CD4-positive, alpha-beta T cell treated with Interleukin-15 for 4 hours (primary cell): ENCODE measurements at places on chromosomes 1 and 21.

GRCh38 chr21:27265949-27266348 lies 299.1 kb upstream of the ADAMTS5 start:
- DNase-seq, result no peak

DNA sequence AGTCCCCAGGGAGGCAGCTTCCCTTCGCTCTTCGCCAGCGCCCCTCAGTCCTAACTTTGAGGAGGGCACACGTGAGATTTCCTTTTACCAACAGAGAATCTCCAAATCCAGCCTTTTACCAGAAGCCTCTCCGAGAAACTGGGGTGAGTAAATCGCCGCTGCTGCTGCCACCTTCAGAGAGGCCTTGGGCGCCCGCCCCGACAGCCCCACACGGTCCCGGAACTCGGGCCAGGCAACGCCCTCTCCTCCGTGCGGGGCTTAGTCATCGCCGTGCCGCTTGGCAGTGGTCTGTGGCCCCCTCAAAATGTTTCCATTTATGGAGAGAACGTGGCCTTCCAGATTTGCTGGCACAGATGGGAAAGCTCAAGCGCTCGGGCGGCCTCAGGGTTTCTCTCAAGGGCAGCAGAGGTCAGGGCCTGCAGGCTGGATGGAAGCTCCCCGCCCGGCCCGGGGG lies 41.4 kb upstream of the COL6A2 start:
- no peak for DNase-seq

DNA sequence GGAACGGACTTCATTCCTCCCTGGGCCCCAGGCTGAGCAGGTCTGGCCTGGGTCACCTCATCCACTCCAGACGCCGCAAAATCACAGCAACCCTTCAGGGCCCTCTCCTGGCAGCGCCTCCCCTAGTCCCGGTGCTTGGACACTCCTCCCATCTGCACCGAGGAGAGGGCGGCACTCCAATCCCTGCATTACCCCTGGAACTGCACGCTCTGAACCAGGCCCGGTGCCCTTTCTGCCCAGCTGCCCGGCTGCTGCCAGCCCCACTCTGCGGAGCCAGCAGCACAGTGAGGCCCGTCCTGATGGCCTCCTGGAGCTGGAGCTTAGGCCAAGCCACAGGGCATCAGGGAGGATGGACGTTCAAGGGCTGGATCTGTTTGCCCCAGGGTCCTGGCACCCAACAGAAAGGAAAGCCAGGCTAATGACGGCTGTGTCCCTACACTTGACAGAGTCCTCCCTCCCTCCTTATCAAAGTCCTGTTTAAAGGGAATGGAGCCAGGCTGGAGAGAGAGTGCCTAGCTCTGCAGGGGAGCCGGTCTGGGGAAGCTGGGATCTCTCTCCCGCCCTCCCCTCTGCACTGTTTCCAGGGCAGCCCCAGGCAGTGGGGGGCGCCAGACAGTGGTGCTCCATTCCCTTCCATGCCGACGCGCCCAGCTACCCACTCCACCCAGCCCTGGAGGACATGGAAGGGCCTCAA lies 12.7 kb downstream of the COL6A2 start:
- no peak for DNase-seq

GRCh38 chr1:173012126-173012525 lies 38.6 kb downstream of the TNFSF18 start:
- DNase-seq, result no peak

- DNase-seq, result no peak
Measured at GRCh38 chr1:61274939-61275338, 192.6 kb downstream of the NFIA start.

GRCh38 chr1:24185076-24185475 lies 2.0 kb downstream of the IFNLR1 start:
- no peak for DNase-seq

DNA sequence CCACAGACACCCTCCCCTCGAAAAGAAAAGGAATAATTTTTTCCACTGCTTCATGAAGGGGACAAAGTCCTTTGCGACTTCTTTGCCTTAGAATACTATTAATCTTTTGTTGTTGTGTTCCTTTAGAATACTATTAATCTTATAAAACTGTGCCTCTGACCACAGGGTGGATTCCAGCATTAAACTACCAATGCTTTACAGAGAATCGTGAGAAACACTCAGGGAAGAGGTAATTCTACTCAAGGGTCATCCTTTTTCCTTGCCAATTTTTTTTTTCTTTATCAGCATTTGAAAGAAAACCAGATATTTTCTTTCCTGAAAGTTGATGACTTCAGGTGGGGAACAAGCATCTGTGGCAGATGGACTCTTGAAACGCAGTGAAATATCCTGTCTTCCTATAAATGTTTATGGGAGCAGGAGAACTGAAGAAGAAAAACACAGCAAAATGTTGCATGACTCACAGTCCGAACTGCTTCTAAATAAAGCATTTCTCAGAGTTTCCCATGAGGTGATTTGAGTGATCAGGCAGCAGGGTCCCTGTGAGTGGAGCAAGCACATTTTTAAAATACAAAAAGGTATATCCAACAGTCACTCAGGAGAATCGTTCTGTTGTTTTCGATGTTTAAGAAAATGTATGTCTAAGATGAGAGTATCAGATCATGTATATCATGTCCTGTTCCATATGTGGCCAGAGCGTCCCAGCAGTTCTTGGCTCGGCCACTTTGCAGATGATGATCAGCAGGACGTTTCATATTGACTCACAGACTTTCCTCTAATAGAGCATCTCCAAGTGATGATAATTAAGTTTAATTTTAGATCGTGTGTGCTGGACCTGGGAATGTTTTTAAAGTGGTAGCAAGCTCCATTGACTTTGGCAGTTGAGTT lies 154.2 kb upstream of the RUNX1 start:
- no peak for DNase-seq

DNA sequence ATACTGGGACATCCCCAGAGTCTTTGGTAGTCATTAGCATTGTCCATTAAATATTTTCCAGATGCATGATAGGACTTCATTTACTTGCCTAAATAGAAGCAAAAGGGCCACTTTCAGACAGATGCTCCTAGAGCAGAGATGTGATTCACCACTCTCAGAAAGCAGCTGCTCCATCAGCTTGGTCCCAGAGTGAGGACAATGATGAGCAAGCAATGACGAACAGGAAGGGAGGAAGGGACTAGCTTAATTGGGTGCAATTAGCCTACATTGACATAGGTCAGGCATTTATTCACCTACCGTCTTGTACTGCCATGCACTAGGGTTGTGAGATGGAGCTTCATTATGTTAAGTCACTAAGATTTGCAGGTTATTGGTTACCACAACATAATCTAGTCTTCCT lies 85.1 kb upstream of the PLXNA2 start:
- no peak for DNase-seq

- no peak for DNase-seq
Measured at GRCh38 chr1:167650269-167651160, 20.5 kb downstream of the RCSD1 start.

DNA sequence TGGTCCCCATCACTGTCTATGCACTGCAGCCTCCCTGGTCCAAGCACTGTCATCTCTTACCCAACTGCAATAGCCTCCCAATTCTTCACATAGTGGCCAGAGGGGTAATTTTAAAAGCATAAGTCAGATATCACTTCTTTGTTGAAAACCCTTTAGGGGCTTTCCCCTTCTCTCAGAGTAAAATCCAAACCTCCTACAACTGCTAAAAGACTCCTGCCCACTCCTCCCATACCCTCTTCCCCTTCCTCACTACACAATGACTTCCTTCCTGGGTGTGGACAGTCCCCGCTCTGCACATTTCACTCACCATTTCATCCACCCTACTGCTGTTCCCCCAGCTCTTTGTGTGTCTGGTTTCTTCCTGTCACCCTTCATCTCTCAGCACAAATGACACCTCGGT lies 8.3 kb downstream of the MCOLN2 start:
- DNase-seq, result no peak

- DNase-seq, result no peak
Measured at GRCh38 chr21:26448751-26449150, 124.3 kb downstream of the CYYR1 start.

DNA sequence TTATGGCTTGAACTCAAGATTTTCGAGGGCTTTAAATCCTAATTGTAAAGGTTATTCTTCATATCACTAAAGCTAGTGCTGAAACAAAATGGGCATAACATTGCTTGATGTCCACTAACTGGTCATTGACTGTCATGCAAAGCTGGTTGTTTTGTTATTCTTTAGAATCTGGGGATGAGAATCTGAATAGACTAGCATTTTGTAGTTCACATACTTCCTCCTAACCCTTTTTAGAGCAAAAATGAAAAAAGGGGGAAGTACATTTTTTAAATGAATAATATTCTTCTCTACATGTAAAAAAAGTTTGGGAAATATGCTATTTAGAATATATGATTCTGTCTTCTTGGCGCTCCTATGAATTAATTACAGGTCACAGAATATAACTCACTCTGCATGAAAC lies 72.2 kb upstream of the HMCN1 start:
- no peak for DNase-seq

GRCh38 chr1:204736836-204737235 lies 51.3 kb upstream of the LRRN2 start:
- no peak for DNase-seq

- peak; percentile 27 for DNase-seq
Measured at GRCh38 chr21:37219761-37220432, 47.2 kb downstream of the VPS26C start.

DNA sequence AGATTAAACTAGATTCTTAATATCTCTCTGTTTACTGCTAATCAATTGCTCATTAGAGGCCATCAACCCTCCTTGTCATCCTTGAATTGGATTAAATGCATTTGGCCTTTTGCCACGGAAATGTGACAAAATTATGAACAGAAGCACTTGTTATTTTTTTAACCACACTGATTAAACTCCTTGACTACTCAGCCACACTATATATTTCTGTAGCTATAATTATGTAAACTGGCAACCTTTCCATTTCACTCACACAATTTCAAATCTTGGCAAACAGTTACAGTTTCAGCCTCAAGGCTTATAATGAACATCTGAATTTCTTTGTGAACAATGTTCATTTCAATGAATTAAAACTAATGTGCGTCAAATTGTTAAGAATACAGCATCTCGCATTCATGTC lies 10.1 kb downstream of the ADAMTS5 start:
- no peak for DNase-seq

- no peak for DNase-seq
Measured at GRCh38 chr1:168942165-168942564, 164.3 kb upstream of the ATP1B1 start.

GRCh38 chr1:10108134-10108663 lies 75.4 kb downstream of the UBE4B start:
- DNase-seq, result no peak

GRCh38 chr1:202568410-202568809 lies 141.8 kb downstream of the SYT2 start:
- DNase-seq, result no peak

DNA sequence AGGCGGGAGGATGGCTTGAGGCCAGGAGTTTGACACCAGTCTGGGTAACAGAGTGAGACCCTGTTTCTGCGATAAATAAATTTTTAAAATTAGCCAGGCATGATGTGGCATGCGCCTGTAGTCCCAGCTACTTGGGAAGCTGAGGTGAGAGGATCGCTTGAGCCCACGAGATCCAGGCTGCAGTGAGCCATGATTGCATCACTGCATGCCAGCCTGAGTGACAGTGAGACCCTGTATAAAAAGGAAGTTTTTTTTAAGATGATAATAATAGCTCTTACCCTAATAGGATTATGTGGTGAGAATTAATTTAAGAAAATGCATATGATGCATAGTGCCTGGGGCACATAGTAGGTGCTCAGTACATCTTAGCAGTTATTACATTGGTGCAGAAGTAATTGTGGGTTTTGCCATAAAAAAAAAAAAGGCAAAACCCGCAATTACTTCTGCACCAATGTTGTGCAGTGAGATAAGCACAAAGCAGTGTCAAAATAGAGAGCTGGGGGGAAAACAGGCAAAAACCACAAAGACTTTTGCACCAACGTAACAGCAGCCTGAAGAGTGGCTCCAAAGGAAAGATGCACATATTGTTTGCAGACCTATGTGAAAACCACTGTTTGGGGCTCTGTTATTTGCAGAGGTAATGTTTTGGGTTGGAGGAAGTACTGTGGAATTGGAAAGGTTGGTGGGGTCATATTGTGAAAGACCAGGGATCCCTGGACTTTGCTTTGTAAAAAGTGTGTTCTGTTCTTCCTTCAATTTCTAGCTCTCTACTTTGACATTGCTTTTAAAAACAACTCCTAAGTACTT lies 72.4 kb downstream of the PLXNA2 start:
- no peak for DNase-seq
